Bone marrow (tissue), 2 donors: ENCODE measurements at places on chromosomes 7 and 10.

DNA sequence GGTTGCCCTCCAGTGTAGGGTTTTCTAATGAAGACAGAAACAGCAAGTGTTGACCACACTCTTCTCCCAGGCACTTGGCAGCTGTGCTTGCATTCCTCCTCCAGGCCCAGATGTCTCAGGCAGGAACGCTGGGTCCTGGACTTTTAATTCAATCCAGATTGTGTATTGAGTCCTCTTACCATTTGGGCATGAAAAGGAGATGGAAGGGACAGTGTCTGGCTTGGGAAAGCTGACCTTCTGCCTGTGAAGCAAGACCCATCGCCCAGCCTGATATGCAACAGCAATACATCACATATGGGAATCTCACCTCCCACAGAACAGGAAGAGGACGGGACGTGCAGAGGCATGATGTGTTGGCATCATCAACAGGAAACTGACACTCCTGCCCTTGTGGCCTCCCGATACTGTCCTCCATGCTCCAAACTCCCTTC, 174.4 kb upstream of the LYZL2 start:
- DNase-seq = no peak

DNA sequence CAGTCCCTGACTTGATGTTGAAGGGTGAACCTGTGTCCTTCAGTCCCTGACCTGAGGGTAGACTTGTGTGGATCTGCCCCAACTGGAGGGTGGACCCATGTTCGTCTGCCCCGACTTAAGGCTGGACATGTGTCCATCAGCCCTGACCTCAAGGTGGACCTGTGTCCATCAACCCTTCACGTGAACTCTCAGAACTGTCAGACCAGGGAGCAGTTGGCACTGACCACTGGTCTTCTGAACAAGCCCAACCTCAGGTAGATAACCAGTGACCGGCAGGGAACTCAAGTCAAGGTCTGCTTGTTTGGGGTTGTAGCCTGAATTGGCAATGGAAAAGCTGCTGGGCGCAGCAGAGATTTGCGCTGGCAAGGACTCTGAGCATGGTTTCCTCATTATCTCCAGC, 96.5 kb downstream of the ADCY1 start:
- no peak for DNase-seq

DNA sequence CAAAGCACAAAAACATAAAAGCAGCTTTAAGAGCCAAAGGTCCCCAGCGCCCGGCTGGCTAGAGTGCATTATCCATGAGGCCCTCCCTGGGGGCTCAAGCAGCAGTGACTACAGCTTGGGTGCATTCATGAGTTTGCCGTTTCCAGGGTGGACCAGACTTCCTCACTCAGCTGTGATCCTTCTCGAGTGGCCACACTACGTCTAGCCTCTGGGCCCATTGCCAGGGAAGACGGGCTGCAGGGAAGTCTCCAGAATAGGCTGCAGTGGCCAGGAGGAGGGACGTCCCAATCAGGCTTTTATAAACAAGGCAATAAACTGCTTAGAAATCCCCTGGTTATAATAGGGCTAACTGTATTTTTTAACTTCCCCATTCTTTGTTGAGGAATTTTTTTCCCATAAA, 89.4 kb upstream of the C1QL3 start:
- DNase-seq = no peak

DNA sequence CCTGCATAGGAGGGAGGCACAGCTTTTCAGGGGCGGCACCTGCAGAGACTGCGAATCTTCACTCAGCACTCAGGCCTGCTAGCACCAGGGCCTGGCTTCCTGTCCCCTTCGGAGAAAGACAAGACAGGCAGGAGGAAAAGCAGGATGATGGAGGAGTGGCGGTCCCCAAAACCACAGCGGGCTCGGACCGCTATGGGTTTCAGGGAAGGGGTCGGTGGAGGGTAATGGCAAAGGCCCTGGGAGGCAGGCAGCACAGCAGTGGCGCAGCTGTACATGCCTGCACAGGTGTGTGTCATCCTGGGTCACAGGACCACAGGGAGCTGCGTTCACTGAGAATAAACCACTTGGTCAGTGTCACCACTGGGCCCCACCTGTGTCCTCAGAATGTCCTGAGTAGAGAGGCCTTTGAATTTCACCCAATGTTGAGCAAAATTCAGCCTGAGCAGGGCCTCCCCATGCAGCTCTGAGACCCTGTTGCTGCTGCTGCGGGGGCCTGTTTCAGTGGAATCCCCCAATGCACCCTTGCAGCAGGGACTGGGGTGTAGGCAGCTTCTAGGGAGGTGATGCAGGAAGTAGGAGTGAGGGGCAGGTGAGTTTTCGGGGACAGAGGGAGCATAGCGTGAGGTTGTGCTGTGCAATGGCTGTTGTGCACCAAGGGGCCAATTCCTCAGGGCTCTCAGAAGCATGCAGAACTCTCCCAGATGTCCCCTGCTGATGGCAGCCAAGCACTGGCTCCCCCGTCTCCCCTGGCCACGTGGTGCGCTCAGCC, 90.6 kb upstream of the PPP2R2D start:
- no peak for DNase-seq
